Pons (tissue), 1 donor: ENCODE measurements at places on chromosomes 7 and 10.

GRCh38 chr10:34498821-34499220 is 316.3 kb downstream of the PARD3 start:
- DNase-seq, result no peak

- DNase-seq, result peak; percentile 86
These were observed 53.3 kb upstream of the PPIF start for GRCh38 chr10:79293841-79294581.

GRCh38 chr10:24453973-24454372 is 245.0 kb downstream of the KIAA1217 start:
- DNase-seq, result no peak

GRCh38 chr10:2834214-2834613 is 233.1 kb upstream of the PFKP start:
- no peak for DNase-seq

DNA sequence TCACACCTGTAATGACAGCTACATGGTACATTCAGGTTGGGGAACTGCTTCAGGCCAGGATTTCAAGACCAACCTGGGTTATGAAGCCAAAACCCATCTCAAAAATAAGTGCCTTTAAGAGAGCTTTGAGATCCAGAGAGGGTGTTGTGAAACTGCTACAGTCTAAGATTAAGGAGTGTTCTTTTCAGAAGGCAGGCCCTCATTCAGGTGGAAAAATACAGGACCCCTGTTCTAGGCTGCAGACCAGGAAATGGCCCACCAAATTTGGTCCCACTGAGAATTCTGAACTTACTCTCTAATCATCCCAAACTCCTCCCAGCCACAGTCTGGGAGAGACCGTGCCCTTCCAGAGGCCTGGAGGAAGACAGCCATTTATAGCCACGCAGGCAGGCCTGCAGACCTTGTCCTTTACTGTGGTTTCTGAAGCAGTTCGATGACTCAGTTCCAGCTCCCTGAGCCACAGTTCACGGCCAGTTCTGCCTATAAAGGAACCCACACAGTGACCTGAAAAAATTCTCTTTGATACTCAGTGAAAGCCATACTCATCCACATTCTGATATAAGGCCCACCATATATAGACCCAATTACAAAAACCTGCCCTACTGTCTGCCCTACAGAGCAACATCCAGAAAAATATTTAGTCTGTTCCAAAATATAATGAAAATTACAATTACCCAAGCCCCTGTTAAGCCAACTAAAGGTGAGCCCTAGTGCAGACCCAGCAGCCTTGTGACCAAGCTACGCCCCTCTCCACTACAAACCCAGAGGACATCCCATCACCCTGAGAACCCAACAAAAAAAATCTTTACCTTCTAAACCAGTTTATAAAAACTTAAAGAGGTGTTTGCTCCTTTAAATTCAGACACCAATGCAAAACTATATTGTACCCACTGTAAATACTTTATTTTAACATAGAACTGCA is 21.2 kb downstream of the ZNF680 start:
- DNase-seq, result no peak

GRCh38 chr7:104179178-104179577 is 28.6 kb downstream of the ORC5 start:
- DNase-seq, result no peak

DNA sequence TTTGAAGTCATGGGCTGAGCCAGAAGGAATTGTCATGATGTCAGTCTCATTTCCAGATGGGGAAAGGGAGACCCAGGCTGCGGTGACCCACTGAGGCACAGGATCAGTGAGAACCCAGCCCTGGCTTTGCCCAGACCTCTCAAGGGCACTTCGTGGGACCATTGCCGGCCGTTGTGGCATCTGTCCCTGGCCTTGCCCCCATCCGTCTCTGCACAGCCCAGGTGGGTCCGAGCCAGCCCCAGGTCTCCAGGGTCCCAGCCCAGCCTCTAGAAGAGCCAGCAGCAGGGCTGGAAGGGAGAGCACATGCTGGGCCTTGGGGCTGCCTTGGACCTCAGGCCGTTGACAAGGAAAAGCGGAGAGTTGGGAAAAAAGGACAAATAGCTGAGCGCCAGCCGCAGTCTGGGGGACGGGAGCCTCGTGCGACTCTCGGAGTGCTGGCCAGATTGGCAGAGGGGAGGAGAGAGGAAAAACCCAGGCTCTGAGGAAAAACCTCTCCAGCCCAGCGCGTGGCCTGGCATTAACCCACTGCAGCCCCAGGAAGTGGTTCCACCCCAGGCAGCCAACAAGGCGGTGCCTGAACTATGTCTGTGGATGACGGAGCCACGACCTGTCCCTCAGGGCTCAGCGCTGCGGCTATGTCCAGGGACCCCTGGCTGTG is 30.2 kb downstream of the GRIFIN start:
- DNase-seq, result peak; percentile 19

- DNase-seq, result peak; percentile 53
These were observed 8.9 kb downstream of the VSTM4 start for GRCh38 chr10:49106451-49106850.

DNA sequence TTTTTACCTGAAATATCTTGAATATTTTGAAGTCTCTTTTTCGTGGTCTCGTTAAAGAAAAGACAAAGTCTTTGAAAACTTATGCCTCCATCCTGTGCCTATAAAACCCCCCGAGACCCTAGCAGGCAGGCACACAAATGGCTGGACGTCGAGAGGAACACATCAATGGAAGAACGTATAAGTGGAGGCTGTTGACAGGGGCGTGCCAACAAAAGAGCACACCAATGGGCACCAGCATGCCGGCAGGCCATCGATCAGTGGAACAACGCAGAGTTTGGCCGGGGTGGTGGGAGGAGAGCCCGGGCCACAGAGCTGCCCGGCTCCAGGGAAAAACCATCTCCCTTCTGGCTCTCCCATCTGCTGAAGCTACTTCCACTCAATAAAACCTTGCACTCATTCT is 24.7 kb downstream of the ENKUR start:
- no peak for DNase-seq

DNA sequence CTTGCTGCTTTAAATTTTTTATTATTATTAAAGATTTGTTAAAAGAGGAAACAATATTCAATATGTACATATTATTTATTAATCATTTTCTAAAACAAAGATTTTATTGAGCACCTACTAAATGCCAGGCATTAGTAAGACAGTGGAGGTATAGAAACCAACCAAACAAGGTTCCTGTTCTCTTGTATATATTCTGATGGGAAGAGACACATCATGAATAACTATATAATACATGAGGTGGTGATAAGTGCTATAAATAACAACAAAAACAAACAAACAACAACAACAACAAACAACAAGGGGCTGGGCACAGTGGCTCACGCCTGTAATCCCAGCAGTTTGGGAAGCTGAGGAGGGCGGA is 630 bp upstream of the LIPA start:
- DNase-seq, result no peak
